ENCODE measurements at places on chromosomes 3 and 15.

DNA sequence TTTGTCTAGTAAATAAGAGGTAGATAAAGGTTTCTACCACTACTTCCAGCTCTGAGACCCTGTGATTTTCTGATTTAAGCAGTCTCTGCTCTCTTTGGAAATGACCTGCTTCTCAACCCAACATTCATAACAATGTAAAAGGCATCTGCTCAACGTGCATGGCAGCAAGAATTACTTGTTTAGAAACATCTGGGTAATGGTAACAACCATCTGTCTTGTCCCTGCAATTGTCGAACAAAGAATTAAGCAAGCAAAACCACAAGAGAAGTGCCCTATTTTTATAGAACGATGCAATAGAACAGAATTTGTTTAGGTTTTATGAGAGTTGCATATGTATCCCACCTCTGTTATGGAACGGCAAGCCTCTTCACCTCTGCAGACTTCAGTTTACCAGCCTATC is 7.1 kb upstream of the FSIP1 start:
- no peak for DNase-seq

- no peak for DNase-seq
Observed at GRCh38 chr3:40451551-40451950, 5.6 kb upstream of the RPL14 start.

DNA sequence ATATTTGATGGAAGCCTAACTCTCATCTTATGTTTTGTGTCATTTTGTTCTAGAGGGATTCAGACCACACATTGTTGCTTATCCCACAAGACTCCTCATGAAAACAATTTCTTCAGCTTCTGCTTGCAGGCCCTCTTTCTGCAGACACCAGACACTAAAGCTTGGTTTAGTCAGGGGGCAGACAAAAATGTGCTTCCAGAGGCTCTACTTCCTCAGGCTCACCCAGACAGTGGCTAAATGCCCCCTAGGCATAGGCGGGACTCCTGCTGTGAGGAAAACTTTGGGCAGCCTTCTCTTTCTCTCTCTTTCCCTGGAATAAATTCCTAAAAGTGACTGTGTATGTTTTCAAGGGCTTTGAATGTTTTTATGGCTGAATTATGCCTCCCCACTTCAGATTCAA is 435.4 kb upstream of the ATP11B start:
- DNase-seq: no peak

DNA sequence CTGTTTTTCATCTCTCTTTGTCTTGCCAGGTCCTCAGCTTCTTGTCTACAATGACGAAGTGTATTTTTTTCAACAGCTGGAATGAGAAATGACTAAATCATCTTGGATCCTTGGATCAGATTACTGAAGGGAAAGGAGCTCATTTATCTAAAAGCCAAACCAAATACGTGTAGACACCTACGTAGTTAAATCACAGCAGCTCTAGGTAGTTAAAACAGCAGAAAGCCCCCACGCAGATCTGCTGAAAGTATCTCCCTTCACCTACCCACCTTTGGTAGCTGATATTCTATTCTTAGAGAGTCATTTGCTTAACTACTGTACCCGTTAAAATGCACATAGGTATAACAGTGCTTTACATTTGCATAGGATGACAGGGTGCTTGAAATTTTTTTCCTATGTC is 105.5 kb upstream of the WNT5A start:
- DNase-seq: no peak

GRCh38 chr3:154900816-154901215 is 179.3 kb upstream of the MME start:
- DNase-seq: no peak

DNA sequence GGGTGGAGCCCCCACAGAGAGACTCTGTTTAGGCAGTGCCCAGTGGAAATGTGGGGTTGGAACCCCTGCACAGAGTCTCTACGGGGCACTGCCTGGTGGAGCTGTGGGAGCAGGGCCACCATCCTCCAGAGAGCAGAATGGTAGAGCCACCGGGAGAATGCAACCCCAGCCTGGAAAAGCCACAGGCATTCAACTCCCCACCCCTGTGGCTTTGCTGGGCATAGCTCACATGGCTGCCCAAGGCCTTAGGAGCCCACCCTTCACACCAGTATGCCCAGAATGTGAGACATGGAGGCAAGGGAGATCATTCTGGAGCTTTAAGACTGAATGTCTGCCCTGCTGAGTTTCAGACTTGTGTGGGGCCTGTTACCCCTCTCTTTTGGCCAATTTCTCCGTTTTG is 19.0 kb upstream of the CHCHD6 start:
- DNase-seq: no peak

DNA sequence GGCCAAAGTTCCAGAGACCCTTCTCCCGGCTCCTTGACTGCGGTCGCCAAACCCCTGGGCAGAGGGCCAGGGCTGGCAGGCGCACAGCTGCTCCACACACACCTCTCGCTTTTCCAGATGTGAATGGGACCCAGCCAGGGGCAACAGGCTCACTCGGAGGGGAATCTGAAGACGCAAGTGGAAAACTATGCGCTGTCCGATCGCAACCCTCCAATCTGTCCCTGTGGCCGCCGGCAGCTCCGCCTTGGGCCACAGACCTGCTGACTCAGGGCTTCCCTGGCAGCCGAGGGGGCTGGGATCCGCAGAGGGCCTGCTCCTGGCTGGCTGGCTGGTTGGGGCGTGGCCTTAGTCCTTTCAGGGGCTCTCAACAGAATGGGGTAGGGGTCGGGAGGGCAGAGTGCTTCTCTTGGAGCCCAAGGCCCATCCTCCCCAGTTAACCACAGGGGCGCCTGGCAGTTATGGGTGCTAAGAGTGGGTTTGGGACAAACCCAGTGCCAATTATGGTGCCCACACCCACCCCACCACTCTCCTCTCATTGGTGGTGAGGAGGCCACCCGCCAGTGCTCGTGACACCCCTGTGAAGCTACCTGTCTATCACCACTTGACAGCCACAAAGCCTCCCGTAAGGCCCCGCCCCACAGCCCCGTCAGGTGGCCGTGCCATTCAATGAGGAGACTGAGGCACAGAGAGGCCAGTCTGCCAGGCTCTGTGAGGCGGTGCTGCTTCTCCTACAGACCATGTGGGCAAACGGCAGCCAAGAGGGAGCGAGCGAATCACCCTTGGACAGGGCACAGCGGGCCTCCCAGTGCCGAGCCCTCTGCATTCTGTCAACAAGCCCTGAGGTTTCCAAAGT is 53.8 kb downstream of the IQSEC1 start:
- no peak for DNase-seq

Measured in activated CD8-positive, alpha-beta memory T cell treated with anti-CD3 and anti-CD28 coated beads, Interleukin-2, amount 50 U/mL, for 48 hours (primary cell).